NCI-H510A treated with DMSO at 0.1 percent for 48 hours (cell line): ENCODE measurements at places on chromosomes 6 and 20.

DNA sequence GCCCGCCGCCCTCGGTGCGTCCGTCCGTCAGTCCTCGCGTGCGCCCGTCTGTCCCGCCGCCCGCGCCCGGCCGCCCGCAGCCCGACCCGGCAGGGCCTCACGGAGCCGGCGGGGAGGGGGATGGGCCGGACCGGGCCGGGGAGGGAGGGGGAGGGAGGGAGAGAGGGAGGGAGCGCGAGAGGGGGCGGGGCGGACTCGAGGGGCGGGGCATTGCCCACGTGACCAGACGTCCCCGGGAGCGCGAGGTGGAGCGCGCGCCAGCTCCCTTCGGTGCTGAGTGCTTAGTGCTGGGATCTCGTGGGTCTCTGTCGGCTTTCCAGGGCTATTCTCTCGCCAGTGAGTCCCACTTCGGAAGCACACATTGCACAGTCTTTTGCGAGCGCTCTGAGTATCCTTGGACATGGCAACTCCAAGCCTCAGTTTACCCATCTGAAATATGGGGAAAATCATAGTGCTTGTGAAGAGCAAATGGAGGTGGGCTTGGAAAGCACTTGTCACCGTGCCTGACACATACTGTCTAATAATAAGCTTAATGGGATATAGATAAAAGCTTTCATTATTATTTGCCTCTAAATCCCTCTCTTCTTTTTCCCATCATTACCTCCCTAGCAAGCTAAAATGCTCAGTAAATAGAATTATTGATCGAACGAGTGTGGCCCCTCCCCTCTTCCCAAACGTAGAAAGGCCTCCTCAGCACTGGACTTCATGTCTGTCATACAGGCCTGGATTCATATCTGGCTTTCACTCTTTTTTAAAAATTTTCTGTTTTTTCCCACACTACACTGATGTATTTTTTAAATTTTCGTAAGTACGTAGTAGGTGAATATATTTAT, at the start of gene NCOA6:
Gene NCOA6, minus strand, starts transcription at position 122 of the 833 bp plus-strand sequence. CDS start 43,296 bp downstream, outside the sequence.
- DNase-seq: peak; percentile 76

DNA sequence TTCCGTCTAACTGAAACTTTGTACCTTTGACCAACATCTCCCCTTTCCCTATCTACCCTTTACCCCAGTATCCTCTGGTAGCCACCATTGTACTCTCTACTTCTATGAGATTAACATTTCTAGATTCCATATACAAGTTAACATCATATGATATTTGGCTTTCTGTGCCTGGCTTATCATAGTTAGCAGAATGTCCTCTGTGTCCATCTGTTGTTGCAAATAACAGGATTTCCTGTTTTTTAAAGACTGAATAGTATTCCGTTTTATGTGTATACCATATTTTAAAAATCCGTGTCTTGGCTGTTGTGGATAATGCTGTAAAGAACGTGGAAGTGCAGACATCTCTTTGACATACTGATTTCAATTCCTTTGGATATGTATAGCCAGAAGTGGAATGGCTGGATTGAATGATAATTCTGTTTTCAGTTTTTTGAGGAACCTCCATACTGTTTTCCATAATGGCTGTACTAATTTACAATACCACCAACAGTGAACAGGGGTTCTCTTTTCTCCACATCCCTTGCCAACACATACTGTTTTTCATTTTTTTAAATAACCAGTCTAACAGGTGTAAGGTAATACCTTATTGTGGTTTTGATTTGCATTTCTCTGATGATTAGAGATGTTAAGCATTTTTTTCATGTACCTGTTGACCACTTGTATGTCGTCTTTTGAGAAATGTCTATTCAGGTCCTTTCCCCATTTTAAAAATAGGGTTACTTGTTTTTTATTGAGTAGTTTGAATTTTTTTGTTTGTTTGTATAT, 53.8 kb downstream of the CDC5L start:
- DNase-seq: no peak

DNA sequence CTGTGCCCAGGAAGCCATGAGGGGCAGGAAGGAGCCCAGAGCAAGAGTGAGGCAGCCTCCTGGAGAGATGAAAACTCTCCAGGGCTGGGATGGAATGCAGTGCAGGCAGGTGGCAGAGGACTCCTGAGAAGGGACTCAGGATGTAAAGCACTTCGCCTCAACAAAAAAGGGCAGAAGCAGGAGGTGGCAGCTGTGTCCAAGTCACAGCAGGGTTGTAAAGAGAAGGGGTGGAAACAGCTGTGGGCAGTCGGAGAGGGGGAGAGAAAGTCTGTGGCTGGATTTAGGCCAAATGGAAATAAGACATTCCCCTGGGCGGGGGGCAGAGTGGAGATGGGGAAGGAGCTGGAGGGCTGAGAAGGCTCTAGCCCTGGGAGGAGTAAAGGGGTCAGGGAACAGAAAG, 34.9 kb downstream of the CYP21A2 start:
- no peak for DNase-seq

DNA sequence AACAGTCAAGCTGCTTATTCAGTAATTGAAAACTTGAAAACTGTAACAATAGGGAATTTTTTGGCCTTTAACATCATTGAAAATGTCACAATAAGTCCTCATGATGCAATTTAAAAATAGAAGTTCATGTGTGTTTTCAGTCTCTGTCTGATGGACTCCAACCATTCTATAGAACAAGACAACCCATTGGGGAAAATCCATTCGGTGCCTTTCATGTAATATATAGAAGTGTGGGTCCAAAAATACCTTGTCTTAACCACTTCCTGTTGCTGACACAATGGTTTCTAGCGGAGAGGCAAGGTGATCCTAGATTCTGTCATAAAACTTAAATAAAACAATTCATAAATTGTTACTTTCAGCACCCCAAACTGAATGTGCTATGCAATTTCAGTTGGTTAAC, 1131.3 kb upstream of the MAP3K7 start:
- DNase-seq: no peak

DNA sequence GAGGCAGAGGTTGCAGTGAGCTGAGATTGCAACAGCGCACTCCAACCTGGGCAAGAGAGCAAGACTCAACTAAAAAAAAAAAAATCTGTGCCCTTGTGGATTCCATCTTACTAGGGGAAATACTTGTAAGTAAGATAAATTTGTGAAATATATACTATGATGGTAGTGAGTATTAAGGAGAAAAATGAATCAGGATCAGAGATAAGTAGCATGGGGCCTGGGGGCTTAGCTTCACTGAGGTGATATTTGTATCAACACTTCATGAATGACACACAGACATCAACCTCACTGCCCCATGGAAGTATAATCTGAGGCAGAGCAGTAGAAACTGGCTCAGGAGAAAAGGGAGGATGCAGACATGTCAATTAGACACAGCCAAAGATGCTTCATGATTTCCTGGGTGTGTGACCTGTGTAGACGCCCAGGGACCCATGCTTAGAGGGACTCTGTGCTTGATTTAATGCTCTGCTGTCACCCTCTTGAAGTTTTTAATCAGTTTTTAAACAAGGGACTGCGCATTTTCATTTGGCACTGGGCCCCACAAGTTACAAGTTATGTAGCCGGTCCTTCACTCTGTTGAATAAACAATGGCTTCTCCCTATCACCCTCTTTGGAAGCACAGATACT, 41.9 kb downstream of the PCNA start:
- DNase-seq: peak; percentile 72

- DNase-seq: no peak
Measured at GRCh38 chr6:80439721-80440470, 333.4 kb downstream of the BCKDHB start.

GRCh38 chr6:162825597-162825996, 97.8 kb downstream of the PACRG start:
- no peak for DNase-seq

- DNase-seq: no peak
Measured at GRCh38 chr20:52984451-52984810, 12.3 kb downstream of the TSHZ2 start.

DNA sequence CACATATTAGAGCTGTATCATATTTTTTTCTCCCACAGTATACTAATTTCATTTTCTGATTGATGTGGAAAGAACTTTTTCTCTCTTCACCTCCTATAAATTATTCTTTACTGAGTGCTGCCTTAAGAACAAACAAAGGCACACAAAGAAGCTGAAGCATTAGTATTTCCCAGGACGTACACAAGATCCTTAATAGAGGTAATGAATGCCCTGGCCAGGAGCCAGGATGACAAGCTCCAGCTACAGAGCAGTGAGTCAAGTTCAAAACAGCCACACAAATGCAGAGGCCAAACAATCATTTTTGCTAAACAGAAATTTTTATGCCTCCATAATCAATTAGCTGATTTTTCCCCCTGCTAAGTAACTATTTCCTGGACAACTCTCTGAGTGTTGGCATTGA, 639.6 kb downstream of the EPHA7 start:
- DNase-seq: peak; percentile 23

- DNase-seq: no peak
Measured at GRCh38 chr20:33444797-33445560, 1.4 kb upstream of the SNTA1 start.

- no peak for DNase-seq
Measured at GRCh38 chr20:36984257-36984638, 32.7 kb upstream of the SAMHD1 start.

GRCh38 chr6:6837541-6838080, 249.1 kb downstream of the LY86 start:
- no peak for DNase-seq

- DNase-seq: no peak
Measured at GRCh38 chr6:24836109-24836508, 37.4 kb upstream of the ARMH2 start.

GRCh38 chr20:41956338-41957074, 338.3 kb upstream of the CHD6 start:
- DNase-seq: peak; percentile 71

- no peak for DNase-seq
Measured at GRCh38 chr6:164417537-164418261, 891.7 kb downstream of the C6orf118 start.

- DNase-seq: no peak
Measured at GRCh38 chr6:24947636-24948035, 11.9 kb upstream of the RIPOR2 start.

GRCh38 chr6:62286470-62286843, 432 bp upstream of the KHDRBS2 start:
- DNase-seq: peak; percentile 44

DNA sequence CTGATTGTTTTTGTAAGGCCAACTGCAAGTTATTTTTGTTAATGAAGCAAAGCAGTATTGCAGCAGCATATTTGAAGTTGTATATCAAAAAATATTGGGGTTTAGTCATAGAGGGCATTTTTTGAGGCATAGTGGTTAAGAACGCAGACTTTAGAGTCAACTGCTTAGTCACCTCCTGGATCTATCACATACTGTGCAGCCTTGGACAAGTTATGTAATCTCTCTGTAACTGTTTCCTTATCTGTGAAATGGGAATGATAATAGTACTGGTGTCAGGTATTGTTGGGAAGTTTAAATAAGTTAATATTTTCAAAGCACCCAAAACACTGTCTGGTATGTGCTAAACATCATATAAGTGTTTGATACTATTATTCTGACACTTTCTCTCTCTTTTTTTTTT, 27.2 kb upstream of the EFHC1 start:
- DNase-seq: no peak

- DNase-seq: no peak
Measured at GRCh38 chr6:4057036-4057435, 21.9 kb downstream of the FAM217A start.

- DNase-seq: no peak
Measured at GRCh38 chr6:136073216-136073615, 176.9 kb downstream of the MTFR2 start.

GRCh38 chr6:129134535-129134934, 251.6 kb downstream of the LAMA2 start:
- no peak for DNase-seq

DNA sequence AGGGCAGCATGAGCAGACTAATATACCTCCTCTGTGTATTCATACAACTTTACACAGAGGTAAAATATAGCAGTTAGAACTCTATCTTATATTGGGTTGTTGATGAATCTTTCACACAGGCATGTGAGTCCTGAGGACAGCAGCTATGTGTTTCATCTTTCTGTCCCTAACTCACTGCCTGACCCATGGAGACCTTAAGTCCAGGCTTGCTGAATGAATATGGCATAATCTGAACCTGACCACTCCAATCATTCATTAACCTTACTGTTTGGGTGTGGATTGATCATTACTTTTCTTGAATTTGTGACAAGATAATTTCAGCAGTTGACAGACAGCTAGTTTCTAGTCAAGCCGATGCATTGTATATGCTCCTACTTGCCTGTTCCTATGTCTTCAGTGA, 27.3 kb upstream of the TSPYL1 start:
- DNase-seq: no peak

DNA sequence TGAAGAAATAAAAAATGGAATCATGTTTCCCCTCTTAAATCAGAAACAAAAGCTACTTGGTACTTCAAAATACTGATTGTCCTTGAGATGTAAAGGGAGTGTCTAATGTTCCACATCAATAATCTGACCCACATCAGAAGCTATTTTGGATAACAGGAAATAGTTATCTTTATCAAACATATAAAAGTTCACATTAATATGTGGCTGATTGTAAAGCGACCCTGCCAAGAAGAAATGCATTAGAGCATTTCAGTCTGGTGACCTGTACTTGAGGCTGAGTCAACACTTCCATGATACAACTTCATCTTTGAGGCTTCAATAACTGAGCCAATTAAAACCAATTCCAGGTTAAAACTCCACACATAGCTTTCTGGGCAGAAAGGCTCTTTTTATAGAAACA, 31.8 kb downstream of the SYNE1 start:
- DNase-seq: no peak

DNA sequence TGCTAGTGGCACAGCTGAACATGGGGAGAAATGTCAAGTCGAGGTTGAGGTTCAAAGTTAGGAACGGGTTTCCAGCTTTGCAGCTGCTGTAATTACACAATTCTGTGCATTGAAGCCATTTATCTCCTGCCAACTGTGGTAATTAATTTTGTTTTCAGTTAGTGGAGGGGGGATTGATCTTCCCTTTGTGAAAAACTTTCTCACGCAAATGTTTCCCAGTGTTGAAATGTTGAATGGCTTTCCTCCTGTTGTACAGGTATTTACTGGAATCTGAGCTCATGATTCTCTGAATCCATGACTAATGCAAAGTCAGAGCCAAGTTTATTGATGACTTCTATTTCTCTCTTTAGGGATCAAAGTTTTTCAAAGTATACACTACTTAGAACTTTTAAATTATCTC, 198.4 kb upstream of the SLC35B3 start:
- DNase-seq: no peak

- DNase-seq: no peak
Measured at GRCh38 chr20:24950128-24950835, 1.2 kb downstream of the CST7 start.

DNA sequence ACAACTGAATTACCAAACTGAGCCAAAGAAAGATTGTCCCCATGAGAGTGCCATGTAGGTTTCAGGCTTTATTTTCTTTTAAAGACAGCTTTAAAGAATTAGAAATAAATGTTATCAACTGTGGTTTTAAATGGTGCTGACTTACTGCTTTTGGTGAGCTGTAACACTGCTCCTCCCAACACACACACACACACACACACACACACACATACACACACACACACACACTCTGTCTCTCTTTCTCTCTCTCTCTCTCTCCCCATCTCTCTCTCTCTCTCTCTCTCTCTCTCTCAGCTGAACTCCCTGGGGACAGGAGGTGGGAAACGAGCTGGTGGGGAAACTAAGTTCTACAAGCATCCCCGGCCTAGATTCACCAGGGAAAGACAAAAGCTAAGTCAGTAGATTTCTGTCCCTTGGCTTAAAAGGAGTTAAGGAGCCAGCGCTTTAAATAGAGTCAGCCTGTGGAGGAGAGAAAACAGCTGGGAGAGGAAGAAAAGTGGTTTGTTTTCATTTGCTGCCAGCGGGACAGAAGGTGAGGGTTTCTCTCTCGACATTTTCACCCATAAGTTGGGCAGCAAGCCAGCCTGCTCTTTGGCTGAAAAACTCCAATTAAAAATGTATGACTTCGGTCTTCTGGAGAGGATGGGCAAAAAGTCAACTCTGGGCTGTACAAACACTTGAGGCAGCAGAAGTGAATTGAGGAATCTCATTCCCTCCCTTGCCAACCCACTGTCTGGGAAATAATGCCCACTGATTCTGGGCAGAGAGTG, 27.4 kb downstream of the CBLN4 start:
- no peak for DNase-seq
